ENCODE measurements at places on chromosomes 12 and 14.
A peak's percentile ranks its signal among the peaks of the same experiment; 100 is the strongest.

GRCh38 chr14:56874375-56874774 lies 64.1 kb upstream of the OTX2 start:
- DNase-seq = peak; percentile 68

GRCh38 chr12:2749580-2749979 lies 45.2 kb upstream of the FKBP4 start:
- peak; percentile 44 for DNase-seq

GRCh38 chr14:101508948-101509729 lies 52.2 kb upstream of the DIO3 start:
- DNase-seq = no peak

GRCh38 chr12:5171701-5172100 lies 128.0 kb downstream of the KCNA5 start:
- DNase-seq = peak; percentile 58

DNA sequence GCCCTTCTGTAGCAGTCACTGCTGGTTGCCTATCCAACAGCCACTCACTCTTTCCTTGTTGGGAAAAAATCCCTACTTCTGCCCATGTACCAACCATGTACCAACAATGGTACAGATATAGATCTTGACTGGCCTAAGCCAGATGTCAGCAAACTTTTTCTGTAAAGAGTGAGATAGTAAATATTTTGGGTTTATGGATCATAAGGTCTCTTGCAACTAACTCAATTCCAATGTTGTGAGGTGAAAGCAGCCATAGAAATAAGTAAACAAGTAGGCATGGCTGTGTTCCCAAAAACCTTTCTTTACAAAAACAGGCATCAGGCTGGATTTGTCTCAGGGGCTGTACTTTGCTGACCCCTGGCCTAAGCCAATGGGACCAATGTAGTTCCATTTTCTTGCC lies 73.5 kb downstream of the ARMH4 start:
- no peak for DNase-seq

DNA sequence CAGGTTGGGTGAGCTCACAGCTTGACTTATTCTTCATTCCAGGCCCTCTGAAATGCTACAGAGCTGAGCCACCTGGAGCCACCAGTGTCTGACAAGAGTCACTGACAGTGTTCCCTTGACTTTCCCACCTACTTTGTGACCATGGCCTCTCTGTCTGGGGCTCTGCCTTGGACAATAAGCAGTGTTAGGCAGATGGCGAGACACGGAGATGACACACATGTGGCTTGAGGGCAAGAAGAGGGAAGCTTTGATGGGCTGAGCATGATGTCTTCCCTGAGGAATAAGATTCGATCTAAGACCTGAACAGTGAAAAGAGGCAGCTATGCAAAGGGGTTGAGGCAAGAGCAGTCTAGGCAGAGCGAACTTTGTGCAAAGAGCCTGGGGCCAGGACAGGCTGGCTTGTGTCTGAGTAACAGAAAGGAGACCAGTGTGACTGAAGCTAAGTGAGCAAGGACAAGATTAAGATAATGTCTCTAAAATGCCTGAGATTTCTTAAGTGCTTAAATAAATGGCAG lies 105.5 kb downstream of the NUAK1 start:
- DNase-seq = no peak

DNA sequence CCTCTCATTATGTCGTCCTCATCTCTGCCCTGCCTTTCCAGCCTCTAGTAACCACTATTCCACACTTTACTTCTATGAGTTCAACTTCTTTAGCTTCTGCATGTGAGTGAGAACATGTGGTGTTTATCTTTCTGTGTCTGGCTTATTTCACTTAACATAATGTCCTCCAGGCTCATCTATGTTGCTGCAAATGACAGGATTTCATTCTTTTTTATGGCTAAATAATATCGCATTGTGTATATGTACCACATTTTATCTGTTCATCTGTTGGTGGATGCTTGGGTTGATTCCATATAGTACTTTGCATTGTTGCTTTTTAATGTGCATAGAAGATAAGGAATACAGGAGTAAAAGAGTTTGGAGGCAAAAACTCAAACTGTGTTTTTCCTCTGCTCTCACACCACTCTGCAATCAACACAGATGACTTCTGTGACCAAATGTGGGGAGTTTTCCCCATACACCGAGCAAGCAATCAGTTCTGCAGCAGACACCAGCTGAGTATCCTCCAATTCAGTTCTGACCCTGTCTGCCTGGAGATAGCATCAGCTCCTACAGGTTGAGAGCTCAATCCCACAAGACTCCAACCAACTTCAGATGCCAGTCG lies 24.6 kb upstream of the FLVCR2 start:
- DNase-seq = no peak

DNA sequence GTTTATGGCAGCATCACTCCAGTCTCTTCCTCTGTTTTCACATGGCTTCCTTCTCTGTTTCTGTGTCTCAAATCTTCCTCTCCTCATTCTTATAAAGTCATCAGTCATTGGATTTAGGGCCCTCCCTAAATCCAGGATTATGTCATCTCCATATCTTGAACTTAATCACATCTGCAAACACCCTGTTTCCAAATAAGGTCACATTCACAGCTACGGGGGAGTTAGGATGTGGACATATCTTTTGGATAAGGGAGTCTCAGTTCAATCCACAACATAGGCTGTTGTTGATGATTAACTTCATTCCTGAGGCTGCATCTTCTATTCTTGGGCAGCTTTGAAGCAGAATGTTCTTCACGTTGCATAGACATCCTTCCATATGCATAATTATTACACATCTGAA lies 40.3 kb upstream of the NTF3 start:
- no peak for DNase-seq

DNA sequence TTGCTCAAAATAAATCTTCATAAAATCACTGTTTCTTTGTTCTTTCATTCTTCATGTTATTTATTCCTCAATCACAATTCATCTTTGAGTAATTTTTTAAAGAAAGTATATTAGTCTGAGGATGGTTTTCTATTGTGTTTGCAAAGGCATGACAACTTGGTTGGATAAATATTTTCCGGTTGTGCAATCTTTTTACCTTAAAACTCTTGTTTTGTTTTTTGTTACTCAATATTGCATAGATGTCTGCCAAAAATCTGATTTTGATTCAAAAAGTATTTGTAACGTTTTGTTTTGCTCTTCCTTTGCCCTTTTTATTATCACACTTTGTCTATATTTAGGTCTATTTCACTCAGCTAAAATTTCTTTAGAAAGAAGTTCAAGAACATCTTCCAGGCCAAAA lies 86.2 kb upstream of the SYT1 start:
- no peak for DNase-seq

DNA sequence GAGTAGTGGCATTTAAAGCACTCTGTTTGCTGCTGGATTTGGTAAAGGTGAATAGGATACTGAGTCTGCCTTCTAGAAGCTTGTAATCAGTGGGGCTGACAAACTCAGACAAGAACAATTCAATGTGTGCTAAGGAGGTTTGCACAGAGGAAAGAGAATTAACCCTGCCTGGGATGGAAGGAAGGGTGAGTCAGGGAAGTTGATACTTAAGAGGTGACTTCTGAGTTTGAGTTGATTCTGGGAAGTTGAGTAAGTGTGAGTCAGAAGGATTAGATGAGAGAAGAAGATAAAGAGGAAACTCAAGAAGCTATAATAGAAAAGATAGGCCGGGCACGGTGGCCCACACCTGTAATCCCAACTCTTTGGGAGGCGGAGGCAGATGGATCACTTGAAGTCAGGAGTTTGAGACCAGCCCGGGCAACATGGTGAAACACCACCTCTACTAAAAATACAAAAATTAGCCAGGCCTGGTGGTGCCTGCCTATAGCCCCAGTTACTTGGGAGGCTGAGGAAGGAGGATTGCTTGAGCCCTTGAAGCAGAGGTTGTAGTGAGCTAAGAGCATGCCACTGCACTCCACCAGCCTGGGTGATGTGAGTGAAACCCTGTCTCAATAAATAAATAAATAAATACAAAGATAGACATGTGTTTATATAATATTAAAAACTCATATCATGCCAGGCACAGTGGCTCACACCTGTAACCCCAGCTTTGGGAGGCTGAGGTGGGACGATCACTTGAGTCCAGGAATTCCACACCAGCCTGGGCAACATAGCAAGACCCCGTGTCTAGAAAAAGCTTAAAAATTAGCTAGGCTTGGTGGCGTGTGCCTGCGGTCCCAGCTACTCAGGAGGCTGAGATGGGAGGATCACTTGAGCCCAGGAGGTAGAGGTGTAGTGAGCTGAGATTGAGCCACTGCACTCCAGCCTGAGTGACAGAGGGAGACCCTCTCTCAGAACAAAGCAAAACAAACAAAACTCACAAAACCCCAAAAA lies 126.8 kb upstream of the CPM start:
- DNase-seq = no peak

DNA sequence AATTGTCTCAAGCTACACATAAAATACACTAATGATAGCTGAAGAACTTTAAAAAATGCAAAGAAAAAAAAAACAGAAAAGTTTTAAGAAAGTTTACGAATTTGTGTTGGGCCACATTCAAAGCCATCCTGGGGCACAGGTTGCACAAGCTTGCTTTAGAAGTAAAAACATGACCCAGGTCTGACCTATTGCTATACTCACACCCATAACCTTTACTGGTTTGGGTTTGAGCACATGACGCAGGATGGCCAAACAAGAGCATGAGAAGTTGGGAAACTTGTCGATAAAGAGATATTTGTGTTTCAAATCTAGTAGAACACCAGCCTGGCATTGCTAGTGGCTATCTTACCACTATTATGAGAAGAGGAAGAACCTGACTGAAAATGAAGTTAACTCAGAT lies 143.7 kb downstream of the NOVA1 start:
- DNase-seq = no peak

- no peak for DNase-seq
These were observed 34.9 kb downstream of the CCDC177 start for GRCh38 chr14:69539631-69540410.

DNA sequence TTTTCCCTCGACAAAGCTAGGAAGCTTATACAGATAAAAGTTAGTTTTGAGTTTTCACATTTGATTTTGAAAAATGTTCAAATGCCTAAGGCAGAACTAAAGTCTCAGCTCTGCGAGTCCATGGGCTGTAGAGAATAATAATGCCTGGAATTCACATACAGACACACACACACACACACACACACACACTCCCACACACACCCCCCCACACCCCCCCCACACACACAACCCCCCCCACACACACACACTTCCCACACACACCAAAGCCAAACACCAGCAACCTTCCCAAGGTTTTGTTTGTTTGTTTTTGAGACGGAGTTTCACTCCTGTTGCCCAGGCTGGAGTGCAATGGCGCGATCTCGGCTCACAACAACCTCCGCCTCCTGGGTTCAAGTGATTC lies 62.8 kb upstream of the EIF5 start:
- DNase-seq = no peak

DNA sequence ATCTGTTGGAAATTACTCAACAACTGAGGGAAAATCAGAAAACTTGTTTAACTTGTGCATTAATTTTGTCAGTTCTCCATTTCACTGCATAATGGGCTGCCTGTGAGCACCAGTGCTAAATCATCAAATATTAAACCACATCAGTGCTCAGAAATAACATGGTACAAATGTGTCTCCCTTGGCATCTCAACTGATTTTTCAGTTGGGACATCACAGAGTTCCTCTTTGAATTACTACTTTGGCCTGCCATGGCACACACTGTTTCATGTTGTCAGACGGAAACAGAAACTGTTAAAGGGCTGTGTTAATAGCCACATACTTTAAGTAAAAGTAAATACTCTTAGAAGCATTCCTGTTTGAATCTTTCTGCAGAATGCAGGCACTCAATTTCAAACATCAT lies 42.1 kb upstream of the STRN3 start:
- DNase-seq = no peak
